ENCODE measurements at places on chromosomes 4 and X. TPM values are rescaled to one million over a fixed set of nuclear protein-coding genes. Genes with fewer than 3 reads are reported as not detected.

- DNase-seq, result no peak
- no peak overlapping the region for H3K27ac ChIP-seq
- H3K4me1 ChIP-seq, result peaks cover 8% of the 10 kb centered on the region
- H3K4me3 ChIP-seq, result no peak overlapping the region
These were observed 11.3 kb upstream of the PRDM8 start for GRCh38 chr4:80185787-80186548.

The CDKL5 gene
- total RNA-seq, result 15.3 TPM

DNA sequence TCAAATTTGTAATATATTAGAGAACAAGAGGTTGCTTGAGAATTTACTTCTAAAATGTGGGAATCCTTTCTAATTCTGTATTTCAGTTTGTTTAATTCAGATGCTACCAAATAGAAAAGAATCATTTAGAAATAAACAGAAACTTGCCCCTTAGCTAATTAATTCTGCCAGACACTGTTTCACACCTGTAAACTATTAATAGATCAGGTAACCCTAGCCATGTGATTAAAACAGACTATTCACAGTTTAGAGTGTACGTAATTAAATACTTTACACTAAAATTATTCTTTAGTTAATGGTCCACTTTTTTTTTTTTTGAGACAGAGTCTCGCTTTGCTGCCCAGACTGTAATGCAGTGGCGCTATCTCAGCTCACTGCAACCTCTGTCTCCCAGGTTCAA lies 124.0 kb downstream of the PTPN13 start:
- no peaks in the 10 kb centered on the region for H3K4me1 ChIP-seq
- H3K27ac ChIP-seq, result no peak overlapping the region
- no peak overlapping the region for H3K4me3 ChIP-seq
- H3K36me3 ChIP-seq, result no peaks in the 10 kb centered on the region

GRCh38 chr4:94472056-94472826 lies 20.5 kb downstream of the PDLIM5 start:
- no peak for DNase-seq
- no peaks in the 10 kb centered on the region for H3K27me3 ChIP-seq
- H3K4me1 ChIP-seq, result no peaks in the 10 kb centered on the region
- no peak overlapping the region for H3K27ac ChIP-seq
- H3K4me3 ChIP-seq, result no peak overlapping the region
- no peaks in the 10 kb centered on the region for H3K36me3 ChIP-seq

The MCUB gene
- 38.2 TPM for total RNA-seq

- no peaks in the 10 kb centered on the region for H3K36me3 ChIP-seq
- no peak overlapping the region for H3K27ac ChIP-seq
- H3K4me3 ChIP-seq, result no peak overlapping the region
- H3K27me3 ChIP-seq, result no peaks in the 10 kb centered on the region
- H3K4me1 ChIP-seq, result no peaks in the 10 kb centered on the region
These were observed 177.5 kb downstream of the ANKRD50 start for GRCh38 chr4:124535003-124535402.

GRCh38 chrX:8783097-8783713 lies 18.0 kb downstream of the FAM9A start:
- H3K36me3 ChIP-seq, result no peaks in the 10 kb centered on the region
- no peak for DNase-seq
- no peak overlapping the region for H3K4me3 ChIP-seq

- no peaks in the 10 kb centered on the region for H3K27me3 ChIP-seq
- H3K36me3 ChIP-seq, result no peaks in the 10 kb centered on the region
- no peaks in the 10 kb centered on the region for H3K4me1 ChIP-seq
- no peak for DNase-seq
- H3K27ac ChIP-seq, result no peak overlapping the region
These were observed 58.8 kb upstream of the LHFPL1 start for GRCh38 chrX:112738347-112739033.

DNA sequence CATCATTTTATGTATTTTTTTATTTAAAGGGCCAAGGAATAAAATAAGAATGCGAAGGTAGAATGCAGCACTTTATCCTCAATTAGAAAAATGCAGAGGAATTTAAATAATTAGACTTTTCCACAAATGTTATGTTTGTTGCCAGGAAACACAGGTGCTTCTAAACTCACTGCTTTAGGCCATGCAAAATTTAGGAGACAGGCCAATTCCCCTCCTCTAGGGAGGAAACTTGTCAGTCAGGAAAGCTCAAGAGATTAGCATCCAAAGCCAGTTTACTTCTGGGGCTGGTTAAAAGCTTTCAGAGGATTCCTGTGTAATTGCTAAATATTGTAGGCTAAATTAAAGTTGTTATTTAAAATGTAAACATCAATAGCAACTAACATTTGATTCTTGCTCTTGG lies 124.5 kb downstream of the DMD start:
- no peak overlapping the region for H3K27ac ChIP-seq
- H3K27me3 ChIP-seq, result no peaks in the 10 kb centered on the region

- no peak overlapping the region for H3K27ac ChIP-seq
- H3K4me3 ChIP-seq, result no peak overlapping the region
- no peaks in the 10 kb centered on the region for H3K36me3 ChIP-seq
- no peaks in the 10 kb centered on the region for H3K27me3 ChIP-seq
- H3K4me1 ChIP-seq, result no peaks in the 10 kb centered on the region
These were observed 577.2 kb upstream of the AADAT start for GRCh38 chr4:170666909-170667308.

DNA sequence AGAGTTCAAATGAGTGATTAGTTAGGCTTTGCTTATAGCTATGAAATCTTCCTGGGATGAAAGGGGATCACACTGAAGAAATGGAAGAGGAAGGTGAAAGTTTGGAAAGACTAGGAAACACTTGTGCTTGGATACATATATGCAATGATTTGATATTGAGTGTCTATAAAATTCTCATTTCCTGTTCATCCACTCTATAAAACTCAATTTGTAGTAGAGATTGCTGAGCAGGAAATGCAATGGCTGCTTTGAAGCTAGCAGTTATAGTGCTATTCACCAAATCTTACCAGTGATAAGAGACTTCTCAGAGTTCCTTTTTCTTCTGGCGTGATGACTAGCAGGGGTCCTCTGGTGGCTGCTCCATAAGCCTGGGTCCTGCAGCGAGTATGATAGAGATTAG lies 128.1 kb upstream of the HPF1 start:
- no peaks in the 10 kb centered on the region for H3K4me1 ChIP-seq
- no peaks in the 10 kb centered on the region for H3K36me3 ChIP-seq
- H3K27ac ChIP-seq, result no peak overlapping the region
- no peak overlapping the region for H3K4me3 ChIP-seq

DNA sequence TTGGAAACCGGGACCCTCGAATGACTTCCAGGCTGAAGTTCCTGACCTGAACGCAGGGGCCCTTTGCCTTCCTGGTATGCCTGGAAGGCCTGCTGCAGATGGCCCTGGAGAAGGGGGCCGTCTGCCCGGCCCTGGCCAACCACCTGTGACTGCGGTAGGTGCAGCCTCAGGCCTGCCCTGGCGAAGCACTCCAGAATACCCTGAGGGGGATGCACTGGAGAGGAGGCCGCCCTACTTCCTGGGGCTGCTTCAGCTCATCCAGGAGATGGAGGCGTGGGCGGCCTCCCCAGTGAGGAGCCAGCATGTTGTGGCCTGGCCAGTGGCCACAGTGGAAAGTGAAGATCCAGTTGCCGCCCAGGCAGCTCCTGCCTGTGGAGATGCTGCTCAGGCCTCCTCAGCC lies 26.4 kb upstream of the PNMA3 start:
- H3K4me3 ChIP-seq, result no peak overlapping the region
- no peaks in the 10 kb centered on the region for H3K4me1 ChIP-seq
- DNase-seq, result no peak

DNA sequence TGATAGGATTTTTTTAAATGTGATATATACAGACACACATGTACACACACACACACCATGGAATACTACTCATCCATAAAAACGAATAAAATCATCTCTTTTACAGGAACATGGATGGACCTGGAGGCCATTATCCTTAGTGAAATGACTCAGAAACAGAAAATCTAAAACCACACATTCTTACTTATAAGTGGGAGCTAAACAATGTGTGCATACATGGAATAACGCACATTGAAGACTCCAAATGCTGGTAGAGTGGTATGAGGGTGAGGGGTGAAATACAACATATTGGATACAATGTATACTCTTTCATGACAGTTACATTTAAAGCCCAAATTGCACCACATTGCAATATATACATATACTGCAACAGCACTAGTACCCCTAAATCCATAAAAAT lies 120.2 kb upstream of the ADGRL3 start:
- H3K4me3 ChIP-seq, result no peak overlapping the region
- H3K27me3 ChIP-seq, result no peaks in the 10 kb centered on the region
- H3K4me1 ChIP-seq, result no peaks in the 10 kb centered on the region
- no peaks in the 10 kb centered on the region for H3K36me3 ChIP-seq
- H3K27ac ChIP-seq, result no peak overlapping the region

The RTL3 gene
- total RNA-seq, result 0.23 TPM

The PRKX gene
- total RNA-seq, result 34.6 TPM

The PGAM4 gene
- total RNA-seq, result 0.44 TPM

GRCh38 chr4:140256941-140257340 lies 103.0 kb upstream of the MAML3 start:
- DNase-seq, result no peak
- no peaks in the 10 kb centered on the region for H3K36me3 ChIP-seq
- H3K4me3 ChIP-seq, result no peak overlapping the region
- peaks cover 13% of the 10 kb centered on the region for H3K27me3 ChIP-seq
- no peaks in the 10 kb centered on the region for H3K4me1 ChIP-seq

The SYP gene
- 0.49 TPM for total RNA-seq

The GABRB1 gene
- total RNA-seq, result not detected

The SNCA gene
- total RNA-seq, result not detected

The CXorf49 gene
- total RNA-seq, result not detected

DNA sequence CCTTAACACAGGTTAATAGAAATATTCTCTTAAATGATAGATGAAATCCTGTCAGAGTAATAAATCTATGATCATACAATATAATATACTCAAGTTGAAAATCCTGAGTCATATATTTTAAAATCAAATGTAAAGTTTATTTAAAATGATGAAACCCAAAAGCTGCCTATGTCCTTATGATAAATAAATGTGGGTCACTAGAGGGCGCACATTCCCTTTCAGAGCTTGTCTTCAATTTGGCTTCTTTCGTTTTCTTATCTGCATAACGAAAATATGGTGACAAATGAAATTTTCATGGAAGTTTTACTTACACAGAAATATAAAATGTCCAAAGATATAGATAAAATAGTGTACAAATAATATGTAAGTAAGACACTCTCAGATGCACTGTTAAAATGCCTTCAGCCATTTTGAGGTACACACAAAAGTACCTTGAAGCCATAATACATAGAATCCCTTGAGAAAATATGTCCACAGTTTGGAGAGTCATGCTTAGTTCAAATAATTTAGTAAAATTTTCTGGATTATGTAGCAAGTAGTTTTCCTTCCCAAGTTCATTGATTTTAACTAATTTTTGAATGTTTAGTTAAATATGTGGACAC lies 680.4 kb downstream of the DMD start:
- H3K27me3 ChIP-seq, result no peaks in the 10 kb centered on the region
- DNase-seq, result no peak

DNA sequence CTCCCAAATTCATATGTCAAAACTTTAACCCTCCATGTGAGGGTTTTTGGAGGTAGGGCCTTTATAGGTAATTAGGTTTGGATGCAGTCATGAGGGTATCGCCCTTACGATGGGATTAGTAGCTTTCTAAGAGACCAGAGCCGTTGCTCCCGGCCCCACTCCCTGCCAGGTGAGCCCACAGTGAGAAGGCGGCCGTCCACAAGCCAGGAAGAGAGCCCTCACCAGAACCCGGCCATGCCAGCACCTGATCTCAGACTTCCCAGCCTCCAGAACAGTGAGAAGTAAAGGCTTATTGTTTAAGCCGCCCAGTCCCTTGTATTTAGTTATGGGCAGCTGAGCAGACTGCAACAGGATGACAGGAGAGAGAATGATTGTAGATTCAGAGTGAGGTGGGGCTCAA lies 40.8 kb downstream of the DCTD start:
- no peaks in the 10 kb centered on the region for H3K27me3 ChIP-seq
- H3K4me3 ChIP-seq, result no peak overlapping the region
- peaks cover 2% of the 10 kb centered on the region for H3K36me3 ChIP-seq
- no peaks in the 10 kb centered on the region for H3K4me1 ChIP-seq
- no peak for DNase-seq
- no peak overlapping the region for H3K27ac ChIP-seq
